ENCODE measurements at places on chromosomes 3 and 15. TPM values are rescaled to one million over a fixed set of nuclear protein-coding genes. Genes with fewer than 3 reads are reported as not detected.

The ADPRH gene
- total RNA-seq = 26.5 TPM

The DLL4 gene
- 22.0 TPM for total RNA-seq

The CHRNA3 gene
- not detected for total RNA-seq

The NANOGP8 gene
- total RNA-seq = not detected

The SERPINI2 gene
- total RNA-seq = not detected

The GOLGA6B gene
- not detected for total RNA-seq

The SEC62 gene
- 157 TPM for total RNA-seq

The MED12L gene
- total RNA-seq = 0.69 TPM

The RAB6B gene
- total RNA-seq = 7.4 TPM

The APPL1 gene
- total RNA-seq = 42.8 TPM

The HGD gene
- 3.2 TPM for total RNA-seq

The TMOD2 gene
- 16.1 TPM for total RNA-seq

The PRR20G gene
- total RNA-seq = not detected

The CLDN11 gene
- total RNA-seq = 11.7 TPM

The MAP4 gene
- total RNA-seq = 191 TPM

All from upper lobe of right lung (tissue), 1 donor.